ENCODE measurements at places on chromosomes 1 and 21.

DNA sequence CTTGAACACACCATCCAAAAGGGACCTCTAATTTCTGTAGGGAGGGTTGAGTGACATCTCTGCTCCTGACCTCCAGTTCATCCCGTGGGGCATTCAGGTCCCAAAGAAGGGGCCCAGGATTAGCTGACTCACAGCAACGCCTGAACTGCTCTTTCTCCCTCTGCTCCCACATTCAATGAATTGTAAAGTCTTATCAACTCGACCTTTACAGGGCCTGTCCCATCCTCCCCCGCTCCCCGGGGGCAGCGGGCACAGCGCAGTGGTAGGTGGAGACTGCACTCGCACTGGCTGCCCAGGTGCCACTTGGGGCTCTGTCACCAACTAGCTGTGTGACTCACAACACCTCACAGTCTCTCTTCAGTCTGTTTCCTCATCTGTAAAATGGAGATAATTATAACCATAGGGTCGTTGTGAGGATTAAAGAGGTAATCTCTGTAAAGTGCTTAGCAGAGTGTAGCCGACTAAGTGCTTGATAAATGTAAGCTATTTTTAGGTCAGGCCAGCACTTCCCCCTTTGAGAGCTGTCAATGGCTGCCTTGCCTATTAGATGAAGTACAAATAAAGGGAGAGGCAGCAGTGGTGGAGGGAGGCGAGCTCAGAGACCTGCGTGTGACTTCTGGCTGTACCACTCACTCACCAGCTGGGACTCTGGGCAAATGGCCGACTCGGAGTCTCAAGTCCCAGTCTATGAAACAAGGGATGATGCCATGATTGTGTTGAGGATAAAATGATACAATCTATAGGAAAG is 637 bp upstream of the MYBPHL start:
- peak; percentile 81 for DNase-seq

GRCh38 chr1:29686012-29686930 is 449.9 kb downstream of the PTPRU start:
- no peak for DNase-seq

DNA sequence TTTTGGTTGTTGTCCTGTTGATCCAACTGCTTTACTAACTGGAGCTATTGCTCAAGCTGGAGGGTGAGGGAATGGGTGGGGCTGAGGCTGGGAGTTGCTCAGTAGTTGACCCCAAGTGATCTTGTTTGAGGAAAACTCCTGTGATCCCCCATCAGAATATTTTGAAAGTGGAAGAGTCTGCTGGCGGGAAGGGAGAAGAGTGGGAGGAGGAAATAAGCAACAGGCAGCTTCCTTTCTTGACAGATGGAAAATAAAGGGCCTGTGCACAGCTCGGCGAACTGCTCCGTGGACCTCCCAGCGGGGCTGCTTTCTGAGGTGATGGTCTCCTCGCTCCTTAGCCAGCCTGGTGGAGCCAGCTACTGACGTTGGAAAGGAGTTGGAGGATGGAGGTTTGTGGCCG is 199.1 kb upstream of the LMO4 start:
- DNase-seq = no peak

DNA sequence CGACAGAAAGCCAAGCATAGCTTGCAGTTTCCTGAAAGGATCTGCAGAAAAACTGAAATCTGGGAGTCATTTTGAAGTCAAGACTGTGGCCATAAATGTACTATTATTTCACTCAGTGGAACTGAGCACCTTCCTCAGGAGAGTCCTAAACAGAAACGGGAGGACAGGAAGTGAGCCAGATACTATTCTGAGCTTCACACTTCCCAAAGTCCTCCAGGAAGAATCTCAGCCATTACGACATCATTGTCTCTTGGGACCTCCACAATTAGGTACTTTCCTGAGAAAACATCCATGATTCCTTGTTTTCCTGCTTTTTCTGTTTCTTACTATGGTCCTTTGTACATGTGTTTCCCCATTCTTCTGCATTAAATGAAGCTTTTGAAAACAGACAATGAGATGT is 299.2 kb upstream of the USP25 start:
- no peak for DNase-seq

- DNase-seq = no peak
Measured at GRCh38 chr1:66294707-66295370, 239.1 kb upstream of the SGIP1 start.

DNA sequence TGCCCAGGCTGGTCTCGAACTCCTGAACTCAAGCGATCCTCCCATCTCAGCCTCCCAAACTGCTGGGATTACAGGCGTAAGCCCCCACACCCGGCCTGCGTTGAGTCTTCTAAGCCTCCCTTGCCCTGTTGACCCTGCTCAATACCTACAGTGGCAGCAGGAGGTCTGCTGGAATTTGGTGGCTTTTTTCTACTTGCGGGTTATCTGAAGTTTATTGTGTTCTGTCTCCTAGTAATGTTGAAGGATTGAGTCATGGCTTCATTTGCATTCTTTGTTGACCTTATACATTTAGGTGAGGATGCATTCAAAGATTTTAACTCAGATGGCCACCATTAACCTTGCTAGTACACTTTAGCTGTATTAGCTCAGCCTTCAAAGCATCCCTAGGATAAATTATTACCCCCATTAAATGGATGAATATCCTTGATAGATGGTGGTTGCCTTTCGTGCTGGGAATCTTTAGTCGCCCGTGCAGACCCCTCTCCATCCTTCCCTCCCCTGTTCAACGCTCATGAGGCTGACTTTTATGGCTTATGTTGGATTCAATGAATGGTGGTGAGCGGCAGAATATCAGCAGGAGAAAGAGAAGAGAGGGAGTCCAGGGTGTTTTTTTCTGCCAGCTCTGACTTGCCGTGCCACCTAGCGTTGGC is 9.7 kb upstream of the NPPB start:
- DNase-seq = no peak

DNA sequence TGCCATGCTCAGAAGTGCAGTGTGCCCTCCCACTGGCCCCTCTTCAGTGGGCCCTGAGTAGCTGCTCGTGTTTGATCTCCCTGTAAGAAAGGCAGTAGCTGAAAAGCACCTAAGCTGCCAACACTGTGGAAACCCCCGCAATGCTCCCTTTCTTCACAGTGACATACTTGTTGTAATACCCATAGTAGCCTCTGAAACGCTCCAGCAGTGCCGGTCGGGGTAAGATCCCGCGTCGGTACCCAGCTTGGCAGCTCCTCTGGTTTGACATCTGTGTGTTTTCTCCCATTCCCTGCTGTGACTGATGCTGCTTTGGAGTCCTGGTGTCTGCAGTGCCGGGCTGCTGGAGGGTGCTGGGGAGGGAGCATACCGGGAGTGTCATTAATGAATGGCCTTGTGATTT is 3.6 kb downstream of the CHAF1B start:
- DNase-seq = peak; percentile 39

- no peak for DNase-seq
Measured at GRCh38 chr1:28102189-28102588, 13.8 kb upstream of the EYA3 start.

- DNase-seq = no peak
Measured at GRCh38 chr1:27135541-27136235, 19.2 kb downstream of the SLC9A1 start.

DNA sequence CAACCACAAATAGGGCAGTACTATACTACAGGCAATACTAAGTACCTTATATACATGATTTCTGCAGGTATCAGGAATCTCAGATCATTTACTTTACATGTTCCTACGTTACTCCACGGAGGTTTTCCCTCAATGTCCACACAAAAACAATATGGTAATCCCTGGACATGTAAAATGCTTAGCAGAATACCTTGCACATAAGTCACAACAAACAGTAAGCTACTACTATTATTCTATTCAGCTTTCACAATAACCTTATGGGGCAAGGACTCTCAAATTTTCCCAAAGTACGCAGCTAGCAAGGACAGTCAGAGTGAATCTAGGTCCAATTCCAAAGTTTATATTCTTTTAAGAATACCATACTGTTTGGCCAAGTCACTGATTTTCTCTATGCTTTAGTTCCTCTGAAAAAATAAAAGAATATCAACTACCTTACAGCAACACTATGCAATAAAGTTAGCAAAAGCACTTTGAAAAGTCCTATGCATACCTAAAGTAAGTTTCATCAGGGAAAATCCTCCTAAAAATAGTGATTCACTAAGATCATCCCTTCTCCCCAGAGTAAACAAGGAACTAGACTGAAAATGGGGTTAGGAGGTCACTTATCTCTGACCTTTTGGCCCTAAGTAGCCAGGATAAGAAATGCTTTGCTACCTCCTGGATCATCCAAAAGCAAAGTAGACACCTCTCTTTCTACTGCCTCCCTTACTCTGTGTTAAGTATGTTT is 67.4 kb downstream of the LUZP1 start:
- DNase-seq = no peak

GRCh38 chr1:65939636-65940035 is 146.9 kb downstream of the PDE4B start:
- DNase-seq = no peak

- DNase-seq = no peak
Measured at GRCh38 chr1:218694085-218694484, 348.9 kb downstream of the TGFB2 start.

DNA sequence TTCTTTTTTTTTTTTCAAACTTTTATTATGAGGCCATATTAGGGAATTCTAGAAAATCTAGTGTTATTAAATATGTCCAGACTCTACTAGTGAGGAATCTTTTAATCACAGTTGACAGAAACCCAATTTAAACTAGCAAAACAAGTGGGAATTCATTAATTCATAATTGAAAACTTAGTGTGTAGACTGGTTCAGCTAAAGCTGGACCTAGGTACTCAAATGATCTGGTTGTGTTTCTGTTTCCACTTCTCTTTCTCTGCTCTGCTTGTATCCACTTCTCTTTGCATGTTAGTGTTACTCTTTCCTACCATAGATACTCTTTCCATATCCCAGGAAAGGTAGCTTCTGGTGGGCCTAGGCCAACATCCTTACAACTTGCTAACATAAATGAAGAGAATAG is 81.2 kb upstream of the HIVEP3 start:
- DNase-seq = no peak

GRCh38 chr1:228408041-228408868 is 1.6 kb upstream of the TRIM11 start:
- DNase-seq = no peak

- DNase-seq = peak; percentile 96
Measured at GRCh38 chr1:37808369-37809319, 636 bp upstream of the YRDC start.

- DNase-seq = no peak
Measured at GRCh38 chr1:115099693-115100050, 10.4 kb upstream of the TSPAN2 start.

GRCh38 chr1:54882519-54882918 is 4.5 kb downstream of the DHCR24 start:
- no peak for DNase-seq

GRCh38 chr1:56435434-56436262 is 143.7 kb downstream of the PLPP3 start:
- DNase-seq = peak; percentile 99

- DNase-seq = no peak
Measured at GRCh38 chr1:152533327-152533938, 19.2 kb downstream of the CRCT1 start.

DNA sequence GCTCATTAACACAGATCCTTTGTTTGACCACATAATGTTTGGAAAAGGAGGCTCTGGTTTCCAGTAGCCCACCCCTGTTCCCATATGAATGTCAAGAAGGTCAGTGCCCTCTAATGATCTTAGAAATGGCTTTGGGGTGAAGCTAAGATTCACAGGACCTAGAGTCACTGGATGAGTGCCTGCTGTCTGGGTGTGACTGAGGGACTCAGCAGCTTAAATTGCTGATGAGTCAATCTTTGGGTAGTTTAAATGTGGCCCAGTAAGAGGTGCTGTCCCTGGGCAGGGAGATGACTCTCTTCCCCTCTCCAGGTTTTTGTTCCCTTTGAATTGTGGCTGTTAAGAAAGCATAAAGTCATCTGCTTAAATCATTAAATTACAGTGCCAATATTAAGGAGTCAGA is 50.6 kb downstream of the L1TD1 start:
- no peak for DNase-seq

DNA sequence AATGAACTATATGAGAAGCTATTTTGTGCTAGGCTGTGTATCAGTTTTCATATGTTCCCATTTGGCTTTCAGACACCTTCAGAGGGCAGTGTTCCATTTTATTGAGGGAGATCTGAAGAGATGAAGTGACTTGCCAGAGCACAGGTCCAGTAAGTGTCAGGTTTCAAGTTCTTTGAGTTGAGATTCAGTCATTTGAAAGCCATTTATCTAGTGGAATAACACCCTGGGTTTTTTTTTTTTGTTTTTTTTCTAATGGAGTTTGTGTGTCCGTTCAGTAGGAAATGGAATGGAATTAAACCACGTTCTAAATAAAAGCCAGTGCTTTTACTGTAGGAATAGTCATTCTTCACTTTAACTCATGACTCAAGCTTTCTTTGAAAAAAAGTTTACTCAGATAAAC is 652.9 kb upstream of the USP24 start:
- DNase-seq = no peak

DNA sequence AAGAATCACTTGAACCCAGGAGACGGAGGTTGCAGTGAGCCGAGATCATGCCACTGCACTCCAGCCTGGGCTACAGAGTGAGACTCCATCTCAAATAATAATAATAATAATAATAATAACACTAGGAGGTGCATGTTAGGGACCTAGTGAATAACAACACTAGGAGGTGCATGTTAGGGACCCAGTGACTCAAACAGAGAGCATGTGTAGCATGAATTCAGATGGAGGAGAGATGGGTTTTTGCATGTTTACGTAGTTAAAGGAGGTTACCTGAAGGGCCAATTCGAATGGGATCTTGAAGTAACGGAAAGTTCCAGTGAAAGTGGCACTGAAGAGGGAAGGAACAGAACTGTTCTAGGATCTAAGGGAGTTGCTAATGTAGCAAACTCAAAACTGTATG is 7.1 kb upstream of the KCNK1 start:
- DNase-seq = no peak

DNA sequence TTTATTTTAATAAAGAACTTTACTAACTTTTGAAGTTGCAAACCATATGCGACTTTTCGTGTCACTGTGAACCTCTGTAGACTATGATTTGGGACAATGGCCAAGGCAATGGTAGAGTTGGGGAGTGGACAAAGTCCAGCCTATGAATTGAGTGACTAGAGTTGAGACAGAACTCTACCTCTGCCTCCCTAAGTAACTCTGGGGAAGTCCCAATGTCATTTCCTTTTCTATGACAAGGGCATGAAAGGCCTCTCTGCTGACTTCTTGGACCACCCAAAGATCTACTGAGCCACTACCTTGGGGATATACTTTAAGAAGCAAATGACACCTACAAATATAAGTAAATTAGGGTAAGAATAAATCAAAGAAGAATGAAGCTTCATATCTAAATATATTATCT is 19.3 kb downstream of the BEND5 start:
- DNase-seq = no peak

DNA sequence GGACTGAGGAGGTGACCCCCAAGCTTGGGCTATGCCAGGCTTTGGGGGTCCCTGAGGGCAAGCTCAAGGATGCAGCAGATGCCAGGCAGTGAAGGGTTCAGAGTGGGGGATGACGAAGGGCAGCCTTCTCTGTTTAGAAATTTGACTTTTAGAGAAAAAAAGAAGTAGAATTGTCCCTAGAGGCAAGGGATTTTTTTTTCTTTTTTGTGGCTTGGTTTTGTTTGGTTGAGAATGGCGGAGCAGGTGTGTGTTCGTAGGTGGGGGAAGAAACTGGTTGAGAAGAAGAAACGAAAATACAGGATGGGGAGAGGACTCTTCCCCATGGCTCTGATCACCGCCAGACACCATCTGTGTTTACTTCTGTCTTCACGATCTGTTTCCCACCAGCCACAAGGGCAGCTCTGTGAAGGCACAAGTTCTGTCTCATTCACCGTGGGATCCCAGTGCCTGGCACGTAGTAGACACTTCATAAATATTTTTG is 8.2 kb downstream of the PLA2G5 start:
- no peak for DNase-seq

Measured in globus pallidus (tissue), 1 donor.